ENCODE measurements at places on chromosomes 11 and 22.
A peak's percentile ranks its signal among the peaks of the same experiment; 100 is the strongest.

GRCh38 chr11:107202241-107202640 is 184.0 kb upstream of the GUCY1A2 start:
- DNase-seq: no peak

DNA sequence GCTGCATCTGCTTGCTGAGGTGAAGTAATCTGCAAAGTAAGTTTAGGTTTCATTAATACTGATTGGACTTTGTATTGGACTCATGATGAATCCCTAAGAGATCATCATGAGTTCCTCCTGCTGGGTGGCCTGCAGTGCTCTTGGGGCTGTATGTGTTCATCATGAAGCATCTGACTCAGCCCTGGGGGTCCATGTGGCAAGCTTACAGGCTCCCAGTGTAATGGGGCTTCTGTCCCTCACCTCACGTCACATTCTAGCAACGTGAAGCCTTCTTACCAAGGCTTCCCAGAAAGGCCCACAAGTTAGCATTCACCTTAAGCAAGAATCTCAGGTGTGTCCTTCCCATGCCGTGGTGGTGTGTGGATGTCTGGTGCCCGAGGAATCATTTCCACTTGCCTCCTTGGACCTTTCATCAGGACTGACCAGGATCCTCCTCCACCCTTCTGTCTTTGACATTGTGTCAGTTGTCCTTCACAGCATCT is 23.7 kb downstream of the CRKL start:
- DNase-seq: no peak

- DNase-seq: peak; percentile 92
Measured at GRCh38 chr11:121655537-121656327, 203.0 kb upstream of the SORL1-AS1 start.

DNA sequence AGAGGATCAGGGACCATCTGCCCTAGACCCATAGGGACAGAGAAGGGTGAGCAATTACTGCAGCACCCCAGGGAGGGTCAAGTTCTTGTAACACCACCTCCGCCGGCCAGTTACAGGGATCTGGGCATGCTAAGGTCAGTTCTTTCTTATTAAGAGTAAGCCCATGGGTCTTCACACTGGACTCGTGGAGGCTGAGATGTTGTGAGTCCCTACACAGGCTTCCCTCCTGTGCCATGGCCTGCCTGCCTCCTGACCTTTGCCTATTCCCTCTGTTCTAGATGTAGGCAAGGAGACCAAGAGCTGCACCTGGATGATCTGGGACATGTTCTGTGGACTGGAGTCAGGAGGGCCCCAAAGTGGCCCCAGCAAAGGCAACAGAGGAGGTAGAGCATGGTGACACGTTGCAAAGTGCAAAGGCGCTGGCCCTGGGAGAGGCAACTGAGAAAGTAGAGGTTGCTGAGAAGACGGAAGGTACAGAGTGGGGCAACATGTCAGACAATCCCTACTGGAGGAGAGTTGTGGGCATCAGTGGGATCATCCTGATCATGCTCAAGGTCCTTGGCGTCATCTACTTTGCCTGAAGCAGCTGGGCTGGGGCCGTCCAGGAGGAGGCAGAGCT is 16.3 kb upstream of the GNAZ start:
- DNase-seq: no peak

Measured in Right ventricle myocardium superior (tissue), 1 donor.